Pulmonary artery endothelial cell (primary cell): ENCODE measurements at places on chromosomes 3 and 15. TPM values are rescaled to one million over a fixed set of nuclear protein-coding genes. Genes with fewer than 3 reads are reported as not detected.

Gene RTP4
- 0.46 and 0.99 TPM in 2 replicates for total RNA-seq

Gene FBXO40
- total RNA-seq: under 0.01 TPM in 1 of 2 replicates, not detected in the other

Gene RETNLB
- total RNA-seq: not detected in 2 replicates

Gene NMD3
- total RNA-seq: 125 and 139 TPM in 2 replicates

Gene DAZL
- total RNA-seq: not detected in 2 replicates

Gene CRTAP
- total RNA-seq: 192 and 210 TPM in 2 replicates

Gene MAGI1
- 24.5 and 28.1 TPM in 2 replicates for total RNA-seq
